M059J (cell line): ENCODE measurements at places on chromosomes 1 and 21. TPM values are rescaled to one million over a fixed set of nuclear protein-coding genes. Genes with fewer than 3 reads are reported as not detected.

- peak; percentile 27 for DNase-seq
Measured at GRCh38 chr1:116218922-116219321, 107.7 kb downstream of the MAB21L3 start.

DNA sequence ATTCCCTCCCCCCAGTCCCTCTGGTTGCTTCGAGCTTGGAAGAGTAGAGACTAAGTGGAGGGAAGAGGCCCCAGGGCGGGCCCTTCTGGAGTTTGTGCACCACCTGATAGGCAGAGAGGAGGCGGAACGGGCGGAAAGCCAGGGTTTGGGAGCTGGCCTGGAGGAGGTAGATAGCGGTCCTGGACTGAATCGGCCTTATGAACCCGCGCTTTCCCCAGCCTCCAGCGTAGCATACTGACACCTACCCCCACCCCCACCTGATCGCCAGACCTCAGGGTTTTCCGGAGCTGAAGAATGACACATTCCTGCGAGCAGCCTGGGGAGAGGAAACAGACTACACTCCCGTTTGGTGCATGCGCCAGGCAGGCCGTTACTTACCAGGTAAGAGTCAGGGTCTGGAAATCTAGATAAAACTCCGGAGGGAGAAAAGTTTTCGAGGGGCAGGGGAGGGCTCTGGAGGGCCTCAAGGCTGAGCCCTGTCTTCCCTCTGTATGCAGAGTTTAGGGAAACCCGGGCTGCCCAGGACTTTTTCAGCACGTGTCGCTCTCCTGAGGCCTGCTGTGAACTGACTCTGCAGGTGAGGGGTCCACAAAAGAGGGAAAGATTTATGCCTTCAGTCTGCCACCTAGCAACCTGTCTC lies 705 bp downstream of the UROD start:
- DNase-seq, result peak; percentile 90

DNA sequence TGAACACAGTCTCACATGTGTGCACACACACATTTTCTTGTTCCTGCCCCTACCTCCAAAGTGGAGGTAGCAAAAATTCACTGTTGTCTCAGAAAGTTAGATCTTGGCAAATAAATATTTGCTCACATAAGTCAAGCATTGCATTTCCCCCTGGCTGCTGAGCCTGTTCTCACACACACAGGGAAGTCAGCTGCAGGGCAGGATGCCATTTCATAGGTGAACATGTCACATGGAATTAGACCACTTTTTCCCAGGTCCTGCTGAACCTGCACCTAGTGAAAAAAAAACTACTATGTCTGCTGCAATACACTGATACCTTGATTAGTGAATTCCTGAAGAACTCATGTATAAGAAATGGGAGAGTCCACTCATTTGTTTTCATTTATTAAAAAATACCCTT lies 5.3 kb upstream of the CD55 start:
- DNase-seq, result no peak

Gene CYYR1
- not detected in 2 replicates for total RNA-seq

Gene PTGER3
- total RNA-seq, result 8.2 and 8.4 TPM in 2 replicates

DNA sequence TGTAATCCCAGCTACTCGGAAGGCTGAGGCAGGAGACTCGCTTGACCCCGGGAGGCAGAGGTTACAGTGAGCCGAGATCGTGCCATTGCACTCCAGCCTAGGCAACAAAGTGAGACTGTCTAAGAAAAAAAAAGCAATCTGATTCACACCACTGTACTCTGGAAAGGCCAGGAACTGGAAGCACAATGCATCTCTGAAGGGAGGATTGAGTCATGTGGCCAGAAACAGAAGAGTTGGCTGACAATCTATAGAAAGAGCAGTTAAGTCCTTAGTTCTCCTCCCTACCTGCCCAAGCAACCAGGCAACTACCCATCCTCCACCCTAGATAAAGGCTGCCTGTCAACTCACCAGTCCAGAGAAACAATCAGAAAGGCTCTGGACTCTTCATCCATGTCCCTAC lies 45.9 kb downstream of the PIK3R3 start:
- DNase-seq, result no peak

GRCh38 chr1:100734676-100735075 lies 15.1 kb downstream of the VCAM1 start:
- peak; percentile 91 for DNase-seq

GRCh38 chr1:57116871-57117270 lies 151.1 kb upstream of the C8B start:
- no peak for DNase-seq

DNA sequence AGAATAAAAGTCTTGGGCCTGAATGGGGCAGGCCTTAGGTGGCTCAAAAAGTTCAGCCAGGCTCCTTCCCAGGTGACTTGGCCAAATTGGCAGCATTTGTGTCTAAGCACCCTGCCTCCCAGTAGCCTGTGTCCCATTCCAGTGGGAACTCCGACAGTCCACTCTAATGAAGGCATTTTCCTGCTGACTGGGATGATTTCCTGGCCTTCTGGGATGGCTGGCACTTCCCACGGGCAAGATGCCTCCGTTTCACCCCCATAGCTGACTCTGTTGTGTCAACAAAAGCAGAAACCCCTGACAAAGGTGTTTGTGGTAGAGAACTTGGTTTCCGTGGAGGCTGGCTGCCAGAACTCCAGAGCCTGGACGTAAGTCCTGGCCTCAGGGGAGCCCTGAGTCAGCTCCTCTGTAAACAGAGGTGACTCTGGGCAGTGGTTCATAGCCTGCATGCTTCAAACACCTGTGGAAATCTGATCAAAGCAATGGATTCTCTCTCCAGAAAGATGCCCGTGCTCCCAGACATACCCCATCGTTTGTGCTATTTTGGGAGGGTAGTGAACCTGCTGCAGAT lies 36.6 kb downstream of the WNT3A start:
- peak; percentile 91 for DNase-seq

Gene KRTAP19-3
- not detected in 2 replicates for total RNA-seq

Gene NTNG1
- 5.8 and 8.3 TPM in 2 replicates for total RNA-seq

- DNase-seq, result peak; percentile 39
Measured at GRCh38 chr1:168288311-168289052, 7.8 kb downstream of the TBX19 start.

GRCh38 chr1:32997381-32997891 lies 32.8 kb upstream of the RNF19B start:
- DNase-seq, result peak; percentile 65

GRCh38 chr1:170073893-170074249 lies 624 bp downstream of the KIFAP3 start:
- DNase-seq, result no peak

DNA sequence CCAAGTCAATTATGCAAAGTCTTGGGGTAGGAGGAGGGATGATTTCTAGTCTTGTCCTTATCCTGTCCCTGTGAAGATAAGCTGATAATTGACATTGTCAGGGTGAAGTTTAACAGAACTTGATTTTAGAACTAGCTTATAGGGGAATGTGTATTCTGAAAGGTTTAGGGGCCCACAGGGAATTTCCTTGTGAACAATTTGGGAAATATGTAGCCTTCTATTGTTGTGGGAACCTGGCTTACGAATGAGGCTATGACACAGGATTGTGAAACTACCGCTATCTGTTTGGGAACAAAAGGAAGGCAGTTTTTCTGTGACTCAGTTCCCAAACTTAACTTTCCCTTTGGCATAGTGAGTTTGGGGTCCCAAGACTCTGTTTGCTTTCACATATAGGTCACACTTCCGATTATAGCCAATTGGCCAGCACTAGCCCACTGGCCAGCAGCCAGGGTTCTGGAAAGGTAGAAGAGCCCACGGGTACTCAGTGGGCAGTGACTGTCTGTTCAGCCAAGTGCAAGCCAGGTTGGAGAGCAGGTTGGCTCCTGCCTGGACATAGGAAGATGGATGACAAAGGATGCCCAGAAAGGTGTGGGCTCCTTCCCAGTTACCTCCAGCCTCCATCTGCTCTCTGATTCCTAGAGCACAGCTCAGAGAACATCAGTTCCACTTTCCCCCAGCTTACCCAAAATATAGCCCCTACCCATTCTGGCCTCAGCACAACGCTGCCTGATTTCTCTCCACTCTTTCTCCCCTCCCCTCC lies 35.5 kb downstream of the H3-3A start:
- DNase-seq, result peak; percentile 55

Gene OR2M3
- not detected in 2 replicates for total RNA-seq

Gene CASZ1
- total RNA-seq, result 1.8 and 6.0 TPM in 2 replicates

GRCh38 chr1:116185161-116185701 lies 74.0 kb downstream of the MAB21L3 start:
- DNase-seq, result no peak

- DNase-seq, result peak; percentile 5
Measured at GRCh38 chr1:163709636-163710035, 387.9 kb downstream of the NUF2 start.

DNA sequence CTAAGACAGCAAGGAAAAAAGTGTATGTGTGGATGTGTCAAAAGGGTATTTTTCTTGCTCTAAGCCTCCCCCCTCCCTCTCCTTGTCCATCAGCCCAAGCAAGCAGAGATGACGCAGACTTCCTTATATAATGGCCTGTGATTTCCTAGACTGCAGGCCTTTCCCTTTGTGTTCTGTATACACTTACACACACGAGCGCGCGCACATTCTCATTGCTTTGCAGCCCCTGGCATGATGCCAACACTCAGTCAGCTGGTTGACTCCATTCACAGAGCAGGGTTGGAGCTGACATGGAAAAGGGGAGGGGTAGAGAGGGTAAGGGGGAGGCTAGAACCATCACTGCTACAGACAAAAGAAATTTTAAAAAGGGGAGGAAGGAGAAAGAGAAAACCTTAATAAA lies 41.8 kb downstream of the GATAD2B start:
- DNase-seq, result peak; percentile 89

- DNase-seq, result no peak
Measured at GRCh38 chr1:217230412-217230811, 400.5 kb downstream of the GPATCH2 start.

GRCh38 chr21:43961382-43961909 lies 50.7 kb upstream of the TRAPPC10 start:
- DNase-seq, result no peak

GRCh38 chr1:61081686-61082310 lies 563 bp upstream of the NFIA start:
- DNase-seq, result peak; percentile 24

Gene CCDC30
- 0.34 TPM in 1 of 2 replicates, not detected in the other for total RNA-seq

Gene C1orf53
- 13.5 and 20.4 TPM in 2 replicates for total RNA-seq

DNA sequence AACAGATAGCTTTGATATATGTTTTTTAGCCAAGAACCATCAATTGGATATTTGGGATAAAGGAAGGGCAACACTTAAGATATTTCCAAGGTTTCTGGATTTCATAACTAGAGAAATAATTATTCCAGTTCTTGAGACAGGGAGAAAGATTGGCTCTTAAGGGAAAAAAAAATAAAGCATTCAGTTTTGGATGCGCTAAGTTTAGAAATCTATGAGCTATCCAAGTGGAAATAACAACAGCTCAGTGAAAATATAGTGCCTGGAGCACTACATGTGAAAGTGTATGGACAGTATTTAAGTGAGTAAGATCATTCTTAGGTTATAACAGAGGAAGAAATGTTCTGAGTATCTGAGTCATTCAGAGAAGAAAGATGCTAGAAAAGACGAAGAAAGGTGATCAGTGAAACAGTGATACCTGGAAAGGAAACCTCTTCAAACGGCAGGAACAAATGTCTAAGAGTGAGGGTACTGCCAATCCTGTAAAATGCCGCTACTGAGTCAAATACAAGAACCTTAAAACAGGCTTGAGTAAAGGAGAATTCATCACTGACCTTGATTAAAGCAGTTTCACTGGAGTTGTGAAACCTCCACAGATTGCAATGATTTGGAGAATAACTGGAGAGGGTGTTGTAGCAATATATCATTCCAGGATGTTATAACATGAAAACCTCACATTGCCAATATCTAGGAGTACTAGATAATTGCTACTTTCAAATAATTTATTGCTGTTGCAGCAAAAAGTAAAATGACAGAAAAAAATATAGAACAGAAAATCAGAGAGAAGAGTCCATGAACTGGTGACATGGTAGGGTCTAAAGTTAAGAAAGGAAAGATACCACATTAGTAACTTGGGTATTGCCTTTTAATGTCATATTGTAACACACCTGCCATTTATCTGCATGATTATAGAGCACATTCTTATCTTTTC lies 482.1 kb upstream of the RGS18 start:
- DNase-seq, result no peak

DNA sequence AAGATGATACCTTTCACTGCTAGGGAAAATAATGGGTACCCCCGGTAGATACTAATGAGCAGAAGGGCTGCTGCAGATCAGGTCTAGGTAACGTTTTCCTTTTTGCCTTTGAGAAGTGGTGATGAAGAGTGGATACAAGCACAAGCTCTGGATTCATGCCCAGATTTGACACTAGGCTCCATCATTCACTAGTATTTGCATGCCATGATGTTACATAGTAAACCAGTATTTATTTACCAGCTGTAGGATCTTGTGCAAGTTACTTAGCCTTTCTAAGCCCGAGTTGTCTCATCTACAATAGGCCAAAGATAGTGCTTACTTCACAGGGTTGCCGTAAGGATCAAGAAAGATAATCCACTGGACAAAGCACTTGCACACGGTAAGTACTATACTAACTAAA lies 14.2 kb downstream of the PTPN14 start:
- peak; percentile 62 for DNase-seq

DNA sequence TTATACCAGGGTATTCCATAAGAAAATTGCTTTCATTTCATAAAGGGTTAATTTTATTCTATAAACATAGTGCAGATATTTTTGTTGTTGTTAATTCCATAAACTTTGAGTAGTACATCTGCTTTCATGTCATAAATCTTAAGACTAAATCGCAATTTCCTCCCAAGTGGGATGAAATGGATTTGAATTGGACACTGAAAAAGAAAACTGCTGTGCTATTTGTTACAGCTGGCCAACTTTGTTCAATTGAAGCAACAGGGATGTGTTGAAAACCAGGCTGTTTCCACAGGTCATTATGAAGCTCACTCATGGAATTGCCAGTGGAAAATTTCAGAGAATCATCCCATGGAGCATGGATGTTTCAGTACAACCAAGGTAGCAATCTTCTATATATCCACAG lies 252.5 kb upstream of the RGS18 start:
- DNase-seq, result no peak

Gene LCE1F
- not detected in 2 replicates for total RNA-seq

DNA sequence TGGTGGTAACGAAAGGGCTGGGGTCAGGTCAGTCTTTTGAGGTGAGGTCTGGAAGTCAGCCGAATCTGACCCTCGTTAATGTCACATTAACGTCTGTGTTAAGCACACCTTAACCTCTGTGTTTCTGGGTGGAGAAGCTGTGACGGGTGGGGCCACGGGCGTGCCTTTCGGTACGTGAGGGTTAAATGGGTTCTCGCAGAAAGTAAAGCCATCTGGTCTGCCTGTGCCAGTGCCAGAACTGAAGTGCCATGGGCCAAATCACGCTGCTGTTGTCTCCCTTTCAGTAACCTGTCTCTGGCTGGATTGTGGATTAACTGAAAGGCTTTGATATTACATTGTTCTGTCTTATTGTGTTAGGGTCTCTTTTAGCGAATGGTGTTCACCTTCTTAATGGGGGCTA lies 14.4 kb downstream of the URB2 start:
- DNase-seq, result no peak

DNA sequence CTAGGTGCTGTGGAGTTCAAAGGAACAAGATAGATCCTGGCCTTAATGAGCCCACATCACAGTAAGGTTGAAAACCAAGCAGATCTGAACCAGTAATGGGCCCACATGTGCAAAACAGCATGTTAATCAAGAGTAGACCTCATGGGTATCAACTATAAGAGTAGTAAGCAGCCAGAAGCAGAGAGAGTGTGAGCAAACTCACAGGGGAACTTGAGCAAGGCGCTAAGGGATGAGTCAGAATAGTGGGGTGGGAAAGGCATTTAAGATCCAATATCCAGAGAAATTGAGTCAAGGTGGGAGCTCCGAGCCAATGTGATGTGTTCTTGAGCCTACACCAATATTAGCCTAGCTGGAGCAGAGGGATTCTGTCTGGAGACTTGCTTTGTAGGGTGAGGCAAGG lies 52.4 kb upstream of the GJA5 start:
- DNase-seq, result no peak

Gene KRTAP13-2
- total RNA-seq, result not detected in 2 replicates
